Trophoblast cell (in vitro differentiated cells and primary cell): ENCODE measurements at places on chromosomes 2 and 18.
A peak's percentile ranks its signal among the peaks of the same experiment; 100 is the strongest.

DNA sequence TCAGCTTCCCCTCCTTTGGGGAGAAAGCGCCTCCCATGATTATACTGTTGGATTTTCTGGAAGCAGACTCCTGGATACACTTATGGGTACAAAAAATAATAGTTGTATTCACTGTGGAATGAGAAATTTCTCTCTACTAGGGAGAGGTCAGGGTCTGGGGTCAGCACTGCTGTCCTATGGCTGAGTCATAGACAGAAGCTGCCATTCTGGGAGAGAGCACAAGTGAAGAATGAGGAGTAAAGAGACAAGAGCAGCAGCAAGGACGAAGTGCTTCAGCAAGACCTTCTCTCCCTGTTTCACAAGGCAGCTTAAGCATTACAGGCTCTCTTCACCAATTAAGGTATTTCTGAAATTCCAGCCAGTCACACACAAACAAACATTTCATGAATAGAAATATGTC is 10.1 kb upstream of the UNC80 start:
- H3K4me1 ChIP-seq: no peaks in the 10 kb centered on the region
- no peak overlapping the region for H3K27ac ChIP-seq
- H3K27me3 ChIP-seq: no peaks in the 10 kb centered on the region
- DNase-seq: no peak
- no peaks in the 10 kb centered on the region for H3K36me3 ChIP-seq

GRCh38 chr18:30903566-30903965 is 139.0 kb downstream of the DSC3 start:
- H3K4me1 ChIP-seq: no peaks in the 10 kb centered on the region
- no peak overlapping the region for H3K4me3 ChIP-seq
- peak; percentile 67 for DNase-seq
- H3K36me3 ChIP-seq: no peaks in the 10 kb centered on the region
- no peaks in the 10 kb centered on the region for H3K27me3 ChIP-seq

DNA sequence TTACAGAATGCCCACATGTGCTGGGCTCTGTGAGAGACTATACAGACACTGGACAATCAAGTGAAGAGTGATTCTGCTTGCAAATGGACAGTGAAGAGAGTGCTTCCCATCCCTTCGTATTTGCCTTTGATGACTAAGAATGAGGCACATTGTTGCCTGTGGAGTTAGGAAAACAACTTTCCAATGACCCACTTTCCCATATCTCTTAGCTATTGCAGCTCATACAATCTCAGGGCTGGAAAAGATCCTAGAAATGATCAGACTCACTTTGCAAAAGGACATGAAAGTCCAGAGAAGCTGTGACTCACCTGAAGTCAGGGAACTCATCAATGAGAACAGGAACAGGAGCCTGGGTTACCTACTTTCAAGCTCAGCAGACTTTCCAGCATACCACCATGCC is 440.5 kb upstream of the TCF4 start:
- DNase-seq: no peak
- H3K27me3 ChIP-seq: no peaks in the 10 kb centered on the region
- no peak overlapping the region for H3K27ac ChIP-seq
- no peaks in the 10 kb centered on the region for H3K36me3 ChIP-seq
- H3K4me1 ChIP-seq: no peaks in the 10 kb centered on the region
- no peak overlapping the region for H3K4me3 ChIP-seq

GRCh38 chr2:44786045-44786816 is 155.3 kb upstream of the SIX3 start:
- DNase-seq: peak; percentile 23
- no peak overlapping the region for H3K27ac ChIP-seq
- H3K4me1 ChIP-seq: no peaks in the 10 kb centered on the region
- H3K36me3 ChIP-seq: no peaks in the 10 kb centered on the region

DNA sequence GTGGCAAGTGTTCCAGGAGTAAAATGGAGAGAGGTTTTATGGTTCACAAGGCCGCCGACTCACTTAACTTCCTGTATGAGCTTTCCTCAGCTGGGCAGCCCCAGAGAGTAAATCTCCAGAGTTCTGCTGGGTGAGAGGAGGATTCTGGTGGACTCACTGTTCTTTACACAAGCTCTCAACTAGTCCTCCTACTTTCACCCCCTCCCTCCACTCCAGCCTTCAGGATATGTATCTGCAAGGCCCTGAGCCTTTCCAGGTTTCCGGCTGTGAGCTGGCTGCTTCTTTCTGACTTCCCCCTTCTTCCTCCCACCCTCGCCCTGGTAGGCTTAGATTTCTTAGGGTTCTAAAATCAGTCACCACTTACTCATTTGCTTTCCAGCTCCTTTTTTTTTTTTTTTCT is 34.0 kb downstream of the EML6 start:
- no peaks in the 10 kb centered on the region for H3K36me3 ChIP-seq
- no peak overlapping the region for H3K27ac ChIP-seq
- H3K27me3 ChIP-seq: no peaks in the 10 kb centered on the region
- no peaks in the 10 kb centered on the region for H3K4me1 ChIP-seq

GRCh38 chr2:222900354-222900753 is 39.5 kb downstream of the ACSL3 start:
- H3K4me3 ChIP-seq: no peak overlapping the region
- peaks cover 2% of the 10 kb centered on the region for H3K36me3 ChIP-seq
- peak overlapping the region; percentile 83 for H3K27ac ChIP-seq
- H3K27me3 ChIP-seq: no peaks in the 10 kb centered on the region

DNA sequence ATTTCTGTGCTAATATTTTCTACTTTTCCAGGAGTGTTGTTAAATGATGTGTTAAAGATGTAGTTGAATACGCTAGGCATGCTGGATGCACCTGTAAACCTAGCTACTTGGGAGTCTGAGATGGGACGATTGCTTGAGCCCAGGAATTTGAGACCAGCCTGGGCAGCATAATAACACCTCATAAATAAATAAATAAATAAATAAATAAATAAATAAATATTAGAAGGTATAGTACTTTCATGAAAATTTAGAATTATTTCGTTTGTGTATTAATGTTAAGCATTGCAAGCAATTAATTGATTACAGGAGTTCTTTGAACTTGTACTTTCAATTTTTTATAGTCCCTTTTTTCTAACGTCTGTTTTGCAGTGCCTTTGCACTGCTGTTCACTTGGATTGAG is 137.2 kb downstream of the ATP9B start:
- H3K4me3 ChIP-seq: no peak overlapping the region
- no peaks in the 10 kb centered on the region for H3K4me1 ChIP-seq
- DNase-seq: no peak
- H3K27ac ChIP-seq: no peak overlapping the region

- no peak overlapping the region for H3K4me3 ChIP-seq
- peaks cover 2% of the 10 kb centered on the region for H3K4me1 ChIP-seq
- no peaks in the 10 kb centered on the region for H3K36me3 ChIP-seq
- no peak overlapping the region for H3K27ac ChIP-seq
- DNase-seq: no peak
- H3K27me3 ChIP-seq: no peaks in the 10 kb centered on the region
Measured at GRCh38 chr2:150872756-150873395, 385.4 kb upstream of the RND3 start.

GRCh38 chr2:23649819-23650218 is 264.8 kb downstream of the KLHL29 start:
- no peak for DNase-seq
- no peak overlapping the region for H3K4me3 ChIP-seq
- H3K27ac ChIP-seq: no peak overlapping the region
- peaks cover 3% of the 10 kb centered on the region for H3K4me1 ChIP-seq
- no peaks in the 10 kb centered on the region for H3K27me3 ChIP-seq

DNA sequence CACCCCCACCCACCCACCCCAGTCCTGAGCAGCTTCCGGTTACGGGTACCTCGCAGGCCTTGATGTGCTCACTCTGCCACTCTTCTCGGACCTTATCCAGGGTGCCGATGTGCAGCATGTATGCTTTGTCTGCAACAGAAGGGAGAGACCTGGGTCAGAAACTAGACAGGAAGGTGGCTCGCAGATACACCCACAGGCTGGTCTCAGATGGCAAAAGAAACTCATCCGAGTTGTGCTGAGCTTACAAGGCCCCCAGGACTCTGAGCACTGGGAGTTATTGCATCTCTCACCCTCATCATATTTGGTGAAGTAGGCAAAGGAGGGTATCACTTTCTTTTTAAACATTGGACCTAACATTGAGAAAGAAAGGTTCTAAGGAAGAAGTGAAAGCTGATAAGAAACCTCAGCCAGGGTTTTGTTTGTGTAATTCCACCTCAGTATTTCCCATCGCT is 30.6 kb upstream of the EPG5 start:
- H3K27me3 ChIP-seq: no peaks in the 10 kb centered on the region
- H3K27ac ChIP-seq: no peak overlapping the region
- DNase-seq: no peak
- no peaks in the 10 kb centered on the region for H3K4me1 ChIP-seq
- H3K4me3 ChIP-seq: no peak overlapping the region

GRCh38 chr2:239468491-239469105 is 67.8 kb upstream of the HDAC4 start:
- DNase-seq: no peak
- H3K27me3 ChIP-seq: no peaks in the 10 kb centered on the region
- no peaks in the 10 kb centered on the region for H3K36me3 ChIP-seq
- H3K4me3 ChIP-seq: peak overlapping the region; percentile 5

DNA sequence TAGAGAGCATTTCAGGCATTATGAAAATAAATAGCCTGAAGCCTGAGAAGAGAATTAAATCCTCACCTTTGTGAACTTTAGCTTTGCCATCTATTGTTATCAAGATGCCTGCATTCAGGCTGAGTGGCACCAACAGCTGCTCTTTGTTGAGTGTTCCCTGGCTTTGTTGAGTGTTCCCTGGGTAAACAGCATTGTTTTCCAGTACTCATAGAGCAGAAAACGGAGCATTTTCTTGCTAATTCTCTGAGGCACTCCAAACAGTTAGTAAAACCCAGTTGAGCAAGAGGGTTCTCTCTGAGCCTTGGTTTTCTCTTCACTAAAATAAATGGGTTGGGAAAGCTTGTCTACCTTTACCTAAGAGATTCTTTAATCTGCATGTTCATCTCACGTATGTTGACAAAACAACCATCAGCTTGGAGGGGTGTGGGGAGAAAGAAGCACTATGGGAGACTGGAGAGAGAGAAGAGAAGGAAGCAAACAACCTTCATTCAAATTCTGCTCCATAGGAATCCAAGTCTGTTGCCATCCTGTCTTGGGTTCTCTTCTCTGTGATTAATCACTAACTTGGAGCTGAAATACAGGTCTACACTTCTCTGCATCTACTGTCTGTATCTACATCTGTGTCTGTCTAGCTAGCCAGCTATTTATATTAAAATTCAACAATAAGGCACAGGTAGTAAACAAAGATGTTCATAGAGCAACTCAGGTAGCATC is 567.0 kb upstream of the SOX11 start:
- no peak overlapping the region for H3K4me3 ChIP-seq
- no peak overlapping the region for H3K27ac ChIP-seq
- no peaks in the 10 kb centered on the region for H3K4me1 ChIP-seq
- H3K36me3 ChIP-seq: no peaks in the 10 kb centered on the region
- DNase-seq: no peak

DNA sequence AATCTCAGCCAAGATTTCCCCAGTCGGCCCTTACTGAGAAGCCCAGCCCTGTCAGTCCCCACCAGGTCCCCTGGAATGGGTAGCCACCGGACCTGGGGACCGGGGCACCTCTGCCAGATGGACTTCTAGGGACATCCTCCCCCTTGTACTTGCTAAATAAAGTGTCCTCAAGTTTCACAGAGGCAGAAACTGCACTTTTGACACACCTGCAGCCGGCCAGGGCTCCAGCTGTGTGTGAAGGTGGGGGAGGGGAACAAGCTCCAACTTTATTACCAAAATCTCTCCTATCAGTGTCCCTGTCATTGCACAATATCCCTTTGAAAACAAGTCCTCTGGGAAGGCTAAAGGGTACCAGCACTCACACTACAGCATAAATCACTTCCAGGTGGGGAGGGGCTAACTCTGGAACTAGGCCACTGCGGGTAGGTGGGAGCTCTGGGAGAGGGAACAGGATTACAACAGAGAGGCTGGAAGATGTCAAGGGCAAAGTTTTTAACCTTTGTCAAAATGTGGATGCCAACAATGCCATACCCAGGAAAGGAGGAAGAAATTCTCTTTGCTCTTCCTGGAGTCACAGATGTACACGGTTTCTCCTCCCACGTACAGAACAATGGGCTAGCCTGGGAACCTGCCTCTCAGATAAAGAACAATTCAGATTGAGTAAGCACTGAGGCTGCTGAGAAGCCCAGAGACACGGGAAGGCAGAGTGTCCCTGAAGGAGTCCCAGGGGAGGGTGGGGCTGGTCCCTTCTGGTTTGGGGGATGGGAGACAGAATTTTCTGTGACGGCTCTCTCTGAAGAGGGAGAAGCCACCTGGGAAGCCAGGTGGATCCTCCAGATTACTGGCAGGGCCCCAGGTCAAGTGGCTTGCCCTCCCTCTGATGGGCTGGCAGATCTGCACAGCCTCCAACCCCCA is 11.0 kb downstream of the SDC1 start:
- peak; percentile 20 for DNase-seq
- H3K4me1 ChIP-seq: peaks cover 18% of the 10 kb centered on the region
- peaks cover 2% of the 10 kb centered on the region for H3K27me3 ChIP-seq
- peaks cover 12% of the 10 kb centered on the region for H3K36me3 ChIP-seq
- H3K27ac ChIP-seq: no peak overlapping the region

DNA sequence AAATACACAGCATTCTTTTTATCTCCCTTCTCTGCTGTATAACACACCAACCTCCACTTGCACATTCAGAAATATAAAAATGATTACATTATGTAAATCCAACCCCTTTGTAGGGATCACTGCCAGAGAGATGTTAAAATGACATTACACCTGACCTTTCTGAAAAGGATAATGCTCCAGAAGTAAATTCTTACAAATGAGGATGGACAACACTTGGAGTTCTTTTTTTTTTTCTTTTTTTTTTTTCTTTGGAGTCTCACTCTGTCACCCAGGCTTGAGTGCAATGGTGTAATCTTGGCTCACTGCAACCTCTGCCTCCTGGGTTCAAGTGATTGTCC is 20.3 kb upstream of the AGFG1 start:
- H3K4me1 ChIP-seq: no peaks in the 10 kb centered on the region
- no peak overlapping the region for H3K27ac ChIP-seq
- H3K4me3 ChIP-seq: no peak overlapping the region
- no peaks in the 10 kb centered on the region for H3K27me3 ChIP-seq
- no peaks in the 10 kb centered on the region for H3K36me3 ChIP-seq

DNA sequence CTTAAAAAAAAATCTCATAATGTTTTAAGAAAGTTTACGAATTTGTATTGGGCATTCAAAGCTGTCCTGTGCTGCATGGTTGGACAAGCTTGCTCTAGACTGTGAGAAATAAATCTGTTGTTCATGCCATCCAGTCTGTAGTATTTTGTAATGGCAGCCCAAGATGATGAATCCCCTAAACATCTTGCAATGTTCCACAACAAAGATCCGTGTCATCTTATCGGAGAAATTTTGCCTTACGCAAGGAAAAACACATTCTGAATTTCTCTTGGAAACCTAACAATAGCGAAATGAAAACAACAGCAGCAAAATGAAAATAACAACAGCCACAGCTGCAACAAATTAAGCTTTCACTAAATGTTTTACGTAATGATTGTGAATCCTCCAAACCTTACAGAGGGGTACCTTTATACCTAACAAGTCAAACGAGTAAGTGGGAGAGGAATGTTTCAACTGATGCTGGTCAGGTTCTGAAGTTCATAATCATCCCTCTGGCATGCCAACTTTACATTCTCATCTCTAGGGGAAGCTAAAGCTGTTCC is 76.1 kb upstream of the RNU4ATAC start:
- no peaks in the 10 kb centered on the region for H3K27me3 ChIP-seq
- DNase-seq: peak; percentile 91
- H3K4me3 ChIP-seq: no peak overlapping the region
- H3K36me3 ChIP-seq: peaks cover 5% of the 10 kb centered on the region
- no peak overlapping the region for H3K27ac ChIP-seq

GRCh38 chr2:156339110-156339847 is 6.8 kb upstream of the NR4A2 start:
- no peak overlapping the region for H3K27ac ChIP-seq
- H3K4me1 ChIP-seq: no peaks in the 10 kb centered on the region
- H3K36me3 ChIP-seq: no peaks in the 10 kb centered on the region
- no peak overlapping the region for H3K4me3 ChIP-seq
